Uterus (tissue), 4 donors: ENCODE measurements at places on chromosomes 2 and 18. TPM values are rescaled to one million over a fixed set of nuclear protein-coding genes. Genes with fewer than 3 reads are reported as not detected.

GRCh38 chr2:40249577-40249976 lies 202.3 kb downstream of the SLC8A1 start:
- DNase-seq: no peak

DNA sequence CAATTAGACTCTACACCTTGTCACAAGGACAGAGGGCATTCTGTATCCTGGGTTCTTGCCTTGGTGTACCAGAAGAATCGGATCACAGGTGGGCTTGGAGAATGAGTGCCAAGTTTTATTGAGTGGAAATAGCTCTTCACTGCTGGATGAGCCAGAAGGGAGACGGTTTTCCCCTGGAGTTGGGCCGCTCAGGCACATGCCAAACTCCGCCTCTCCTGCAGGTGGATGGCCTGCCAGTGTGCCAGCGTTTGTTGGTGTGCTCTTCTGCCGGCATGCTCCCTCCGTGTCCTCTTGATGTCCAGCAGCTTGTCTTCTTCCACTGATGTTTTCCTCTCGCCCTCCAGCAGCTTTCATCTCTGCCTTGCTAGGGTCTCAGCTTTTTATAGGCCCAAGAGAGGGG lies 115.5 kb upstream of the RAB27B start:
- DNase-seq: no peak

DNA sequence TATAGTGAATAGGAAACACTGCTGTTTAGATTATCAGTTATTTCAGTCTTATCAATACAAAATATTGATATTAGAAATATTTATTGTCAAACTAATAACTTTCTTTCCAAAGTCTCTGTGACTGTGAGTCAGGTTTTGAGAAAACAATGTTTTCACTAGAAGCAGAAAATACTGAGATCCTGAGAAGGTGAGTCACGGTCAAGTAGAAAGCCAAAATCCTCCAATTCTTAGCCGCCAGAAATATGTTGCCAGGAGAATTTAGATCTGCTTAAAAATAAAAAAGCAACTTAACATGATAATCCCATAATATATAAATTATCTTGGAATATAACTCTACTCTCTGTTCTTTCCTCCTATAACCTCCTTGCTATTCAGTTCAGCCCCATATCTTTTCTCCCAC lies 181.9 kb upstream of the NRXN1 start:
- DNase-seq: no peak

DNA sequence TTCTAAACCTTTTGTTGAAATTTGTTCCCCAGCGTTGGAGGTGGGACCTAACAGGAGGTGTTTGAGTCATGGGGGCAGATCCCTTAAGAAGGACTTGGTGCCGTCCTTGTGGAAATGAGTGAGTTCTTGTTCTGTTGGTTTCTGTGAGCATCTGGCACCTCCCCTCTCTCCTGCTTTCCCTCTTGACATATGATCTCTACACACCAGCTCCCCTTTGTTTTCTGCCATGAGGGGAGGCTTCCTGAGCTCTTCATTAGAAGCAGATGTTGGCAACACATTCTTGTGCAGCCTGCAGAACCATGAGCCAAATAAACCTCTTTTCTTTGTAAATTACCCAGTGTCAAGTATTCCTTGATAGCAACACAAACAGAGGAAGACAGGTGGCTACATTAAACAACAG lies 23.8 kb downstream of the NABP1 start:
- DNase-seq: no peak

DNA sequence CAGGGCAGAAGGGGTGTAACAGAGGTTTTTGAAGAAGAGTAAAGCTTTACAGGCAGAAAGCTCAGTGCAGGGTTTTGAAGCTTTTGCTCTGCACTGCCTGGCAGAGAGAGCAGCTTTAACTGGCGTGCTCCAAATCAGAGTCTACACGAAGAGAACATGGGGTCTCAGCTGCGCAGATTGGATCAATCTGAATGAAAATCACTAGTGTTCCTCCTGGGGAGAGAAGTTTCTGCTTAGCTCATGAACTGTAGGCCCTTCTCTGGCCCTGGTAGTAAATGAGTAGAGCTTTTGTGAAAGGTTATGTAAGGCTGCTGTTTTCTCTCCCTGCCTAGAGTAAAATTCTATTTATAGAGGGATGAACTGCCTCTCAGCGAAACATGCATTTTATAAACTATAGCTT lies 13.6 kb downstream of the DCC start:
- no peak for DNase-seq

DNA sequence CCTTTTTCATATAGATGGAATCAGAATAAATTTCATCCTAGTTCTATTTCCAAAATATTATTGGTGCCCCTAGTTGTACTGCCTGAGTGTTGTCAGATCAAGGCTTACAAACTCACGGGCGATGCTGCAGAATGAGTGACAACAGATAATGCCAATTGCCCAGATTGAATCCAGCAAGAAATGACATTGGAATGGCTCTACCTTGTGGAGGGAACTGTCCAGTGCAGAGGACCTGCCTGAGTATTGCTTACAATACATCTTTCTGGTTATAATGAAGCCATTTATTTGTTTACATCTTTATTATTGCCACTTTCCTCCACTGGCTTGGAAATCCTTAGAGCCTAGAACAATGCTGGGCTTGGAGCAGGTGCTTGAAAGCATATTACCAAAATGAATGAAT lies 7.8 kb upstream of the IL1R2 start:
- DNase-seq: no peak

DNA sequence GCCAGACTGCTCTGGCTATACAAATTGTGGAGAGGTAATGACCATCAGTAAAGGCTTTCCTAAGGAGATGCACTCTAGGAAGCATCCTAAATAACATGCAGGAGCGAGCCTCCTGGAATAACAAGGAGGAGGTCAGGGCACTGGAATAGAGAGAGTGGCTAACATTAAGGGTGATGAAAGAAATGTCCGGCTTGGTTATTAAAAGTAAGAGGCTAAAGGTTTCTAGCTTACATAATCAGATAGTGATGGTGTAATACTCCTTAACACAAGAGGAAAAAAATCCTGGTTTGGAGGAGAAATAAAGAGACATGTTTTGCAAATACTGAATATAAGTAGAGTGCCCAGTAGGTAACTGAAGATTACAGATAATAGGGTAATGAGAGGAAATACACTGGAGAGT lies 365.7 kb downstream of the ZEB2 start:
- no peak for DNase-seq

GRCh38 chr18:66900837-66901236 lies 296.9 kb upstream of the CDH19 start:
- no peak for DNase-seq

DNA sequence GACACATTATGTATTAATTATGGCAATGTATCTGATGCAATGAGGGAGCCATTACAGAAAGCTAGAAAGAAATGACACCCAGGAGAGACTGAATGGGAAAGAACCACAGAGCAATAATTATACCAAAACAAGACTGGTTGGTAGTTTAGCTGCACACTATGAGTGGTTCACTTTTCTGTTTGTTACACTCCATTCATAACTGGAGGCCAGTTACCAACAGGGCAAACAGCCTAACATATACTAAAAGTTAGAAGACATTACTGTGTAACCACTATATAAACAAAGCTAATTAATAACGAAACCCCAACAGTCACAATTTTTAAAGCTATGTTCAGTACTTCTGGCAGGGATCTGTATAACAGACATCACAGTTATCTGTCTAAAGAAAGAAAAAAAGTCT lies 49.4 kb downstream of the NBAS start:
- no peak for DNase-seq

The ZFAND2B gene
- total RNA-seq: 52.6 TPM

The PSMD1 gene
- total RNA-seq: 79.8 TPM
